ENCODE measurements at places on chromosomes 3 and 15. TPM values are rescaled to one million over a fixed set of nuclear protein-coding genes. Genes with fewer than 3 reads are reported as not detected.

The MLF1 gene
- total RNA-seq = 1.7 TPM

The APOD gene
- 0.30 TPM for total RNA-seq

The MUC20 gene
- 3.6 TPM for total RNA-seq

The SEMA3F gene
- total RNA-seq = 0.32 TPM

- DNase-seq = no peak
Observed at GRCh38 chr15:48978638-48979037, 14.9 kb upstream of the SHC4 start.

DNA sequence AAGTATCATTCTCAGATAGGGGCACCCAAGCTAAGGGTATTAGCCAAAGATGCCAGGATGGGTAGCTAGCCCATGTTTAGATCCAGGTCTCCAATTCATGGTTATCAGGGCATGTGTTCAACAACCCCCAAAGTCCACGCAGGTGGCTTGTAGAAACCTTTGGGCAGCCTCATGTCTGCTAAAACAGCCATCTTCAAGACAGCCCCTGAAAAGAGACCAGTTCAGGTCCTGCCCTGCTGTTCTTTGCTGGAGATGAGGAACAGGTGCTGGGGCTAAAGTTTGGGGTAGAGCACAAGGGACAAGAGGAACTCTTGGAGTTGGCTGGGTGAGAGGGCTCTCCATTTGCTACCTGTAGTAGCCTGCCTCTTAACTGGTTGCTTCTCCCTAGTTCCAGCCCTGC is 4.6 kb downstream of the PPM1M start:
- no peak for DNase-seq

DNA sequence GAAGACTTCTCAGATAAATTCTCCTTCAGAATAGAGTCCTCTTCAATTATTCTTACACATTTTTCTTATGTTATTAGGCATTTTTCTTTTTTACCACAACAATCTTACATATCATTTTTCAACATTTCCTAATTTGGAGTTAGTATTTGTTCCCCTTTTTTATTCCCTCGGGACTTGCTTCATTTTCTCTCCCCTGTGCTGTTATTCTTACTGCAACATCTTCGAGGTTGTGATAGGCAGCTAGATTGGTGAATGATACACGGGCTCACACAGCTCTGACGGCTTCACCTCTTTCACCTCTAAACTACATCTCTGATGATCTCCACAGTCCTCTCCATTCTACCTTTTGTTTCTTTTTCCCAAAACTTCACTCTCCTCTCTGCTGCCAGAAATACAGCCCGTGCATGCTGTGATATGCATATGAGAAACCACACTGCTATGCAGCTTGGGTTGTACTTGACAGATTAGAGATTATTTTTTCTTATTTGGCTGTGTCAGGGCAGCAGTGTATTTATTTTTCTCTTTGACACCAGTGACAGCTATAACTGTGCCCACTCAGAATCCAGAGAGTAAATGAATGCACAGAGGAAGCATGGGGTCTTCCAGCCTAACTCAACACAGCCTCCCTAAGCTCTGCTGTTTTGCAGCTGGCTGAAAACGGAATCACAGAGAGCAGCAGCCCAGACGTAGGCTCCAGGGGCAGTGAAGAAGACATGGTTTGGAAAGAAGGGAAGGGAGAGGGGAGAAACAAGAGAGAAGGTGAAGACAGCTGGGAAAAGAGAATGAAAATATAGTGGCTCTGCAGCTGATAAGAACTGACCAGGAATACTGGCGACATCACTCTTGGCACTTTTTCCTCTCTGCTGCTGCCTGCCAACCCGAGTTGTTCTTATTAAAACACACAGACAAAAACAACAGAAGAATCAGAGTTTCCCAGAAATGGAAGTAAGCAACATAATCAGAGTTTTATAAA is 61.8 kb downstream of the SLC9A9 start:
- DNase-seq = no peak

DNA sequence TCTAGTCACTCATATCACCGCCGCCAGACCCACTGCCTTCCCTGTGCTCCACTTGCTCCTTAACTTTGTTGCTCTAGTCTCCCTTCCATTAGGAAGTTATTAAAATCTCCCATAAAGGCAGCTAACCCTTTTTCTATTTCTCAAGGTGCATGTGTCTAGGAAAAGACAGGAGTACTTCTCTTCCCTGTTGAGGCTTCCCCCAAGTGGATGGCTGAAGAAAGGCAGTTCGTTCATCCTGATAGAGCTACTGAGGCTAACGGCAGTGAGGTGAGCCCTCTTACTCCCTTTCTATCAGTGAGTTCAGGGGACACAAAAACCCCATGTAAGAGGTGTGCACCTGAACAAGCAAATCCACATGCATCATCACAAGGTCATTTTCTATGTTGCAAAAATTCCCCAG is 397.8 kb downstream of the IGSF11 start:
- no peak for DNase-seq

- no peak for DNase-seq
Observed at GRCh38 chr3:197322149-197322548, 23.7 kb upstream of the DLG1 start.

DNA sequence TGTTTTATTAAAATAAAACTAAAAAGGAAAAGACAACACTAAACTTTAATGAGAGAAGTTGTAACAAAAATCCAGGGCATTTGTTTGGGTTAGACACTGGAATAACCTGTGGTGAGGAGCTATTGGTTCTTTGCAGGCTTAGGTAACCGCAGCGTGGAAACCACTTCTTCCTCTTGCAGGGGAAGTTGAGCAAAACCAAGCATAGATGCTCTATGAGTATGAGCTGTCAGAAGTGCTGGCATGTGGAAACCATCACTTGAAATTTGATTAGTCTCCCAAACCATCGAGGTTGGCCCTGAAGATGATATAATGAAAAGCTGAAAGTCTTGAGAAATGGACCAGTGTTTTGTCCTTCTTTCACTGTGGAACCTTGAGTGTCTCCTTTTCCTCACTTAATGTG is 127.1 kb upstream of the RBMS3 start:
- DNase-seq = no peak

GRCh38 chr3:188416041-188416440 is 262.1 kb downstream of the LPP start:
- no peak for DNase-seq

- no peak for DNase-seq
Observed at GRCh38 chr15:34116620-34117019, 14.7 kb downstream of the PGBD4 start.

DNA sequence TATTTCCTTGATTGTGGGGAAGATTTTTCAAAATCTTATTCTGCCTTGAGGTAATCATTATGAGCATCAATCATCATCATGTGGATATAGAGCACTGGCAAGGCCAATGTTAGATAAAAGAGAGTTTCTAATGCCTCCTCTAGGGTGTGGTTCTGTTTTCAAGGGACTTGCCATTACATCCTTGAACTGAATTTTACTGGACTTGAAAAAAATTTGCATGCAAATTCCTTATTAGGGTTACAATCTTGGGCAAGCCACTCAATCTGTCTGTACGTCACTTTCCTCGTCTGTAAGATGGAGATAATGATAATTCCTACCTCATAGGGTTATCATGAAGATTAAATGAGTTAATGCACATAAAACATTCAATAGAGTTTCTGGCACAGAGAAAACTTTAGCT is 156.2 kb upstream of the WNT5A start:
- DNase-seq = no peak

DNA sequence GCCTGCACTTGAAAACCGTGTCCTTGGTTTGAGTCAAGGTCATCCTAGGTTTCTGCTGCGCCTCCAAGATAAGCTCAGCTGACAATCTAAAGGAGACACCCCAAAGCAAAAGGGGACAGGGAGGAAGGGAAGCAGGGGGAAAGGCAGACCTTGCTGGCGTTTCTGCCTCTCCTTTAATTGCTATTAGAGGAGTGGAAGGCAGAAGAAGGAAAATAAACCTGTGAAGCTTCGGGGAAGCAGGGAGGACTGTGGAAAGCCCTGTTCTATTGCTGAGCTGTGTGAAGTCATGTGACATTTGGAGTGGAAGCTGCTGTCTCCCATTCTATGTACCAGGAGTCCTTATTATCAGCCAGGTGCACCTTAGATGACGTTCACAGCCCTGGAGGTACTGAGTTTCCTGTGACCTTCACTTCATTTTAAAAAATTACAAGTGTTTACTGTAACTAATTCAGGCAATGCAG is 21.5 kb upstream of the CHD2 start:
- DNase-seq = no peak

- no peak for DNase-seq
Observed at GRCh38 chr3:169295126-169295525, 368.4 kb downstream of the MECOM start.

GRCh38 chr3:20564966-20565365 is 379.0 kb upstream of the SGO1 start:
- no peak for DNase-seq

GRCh38 chr15:100779331-100780207 is 100.1 kb upstream of the ALDH1A3 start:
- DNase-seq = no peak

DNA sequence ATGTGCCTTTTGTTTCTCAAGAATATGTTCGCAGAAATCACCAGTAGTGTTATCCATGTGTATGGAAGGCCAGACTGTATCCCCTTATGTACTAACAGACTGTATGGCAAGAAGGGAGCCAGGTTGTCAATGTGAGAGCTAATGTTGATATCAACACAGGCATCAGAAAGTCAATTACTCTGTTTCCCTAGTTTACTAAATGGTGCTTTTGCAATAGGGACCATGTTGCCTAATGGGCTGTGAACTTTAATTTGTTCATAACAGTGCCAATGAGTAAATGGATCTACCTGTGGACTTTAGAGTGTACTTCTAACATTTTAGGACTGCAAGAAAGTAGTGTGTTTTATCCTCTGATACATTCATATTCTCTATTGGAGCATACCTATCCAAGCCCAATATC is 431.8 kb upstream of the TPRG1 start:
- DNase-seq = no peak

DNA sequence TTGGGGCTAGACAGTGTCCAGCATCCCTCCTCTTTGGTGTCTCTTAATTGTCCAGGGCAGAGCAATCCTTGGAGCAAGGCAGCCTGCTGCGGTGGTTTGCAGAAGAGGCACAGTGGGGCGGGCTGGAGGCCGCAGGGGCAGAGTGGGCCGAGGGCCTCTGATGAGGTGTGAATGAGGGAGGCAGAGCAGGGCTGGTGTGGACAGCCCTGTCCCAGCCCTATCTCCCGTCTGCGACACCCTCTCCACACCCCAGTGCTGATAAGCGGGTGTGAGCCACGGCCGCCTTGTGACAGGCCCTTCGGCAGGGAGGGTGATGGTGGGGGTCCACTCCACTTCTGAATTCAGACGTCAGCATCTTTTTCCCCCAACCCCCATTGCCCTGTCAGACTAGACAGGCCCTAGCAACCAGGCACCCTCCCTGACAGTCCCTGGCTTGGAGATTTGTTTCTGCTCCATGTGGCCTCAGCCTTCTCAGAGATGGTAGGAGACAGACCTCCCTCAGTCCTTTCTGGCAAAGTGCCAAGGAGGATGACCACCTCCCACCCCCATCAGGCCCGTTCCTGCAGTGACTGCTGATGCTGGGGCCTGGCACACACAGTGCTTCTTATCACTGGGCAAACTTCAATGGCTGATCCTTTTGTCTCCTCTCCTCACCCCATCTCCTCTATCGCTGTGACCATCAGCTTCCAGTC is 37.3 kb downstream of the EXOG start:
- no peak for DNase-seq

GRCh38 chr3:81974751-81975150 is 213.3 kb upstream of the GBE1 start:
- no peak for DNase-seq

DNA sequence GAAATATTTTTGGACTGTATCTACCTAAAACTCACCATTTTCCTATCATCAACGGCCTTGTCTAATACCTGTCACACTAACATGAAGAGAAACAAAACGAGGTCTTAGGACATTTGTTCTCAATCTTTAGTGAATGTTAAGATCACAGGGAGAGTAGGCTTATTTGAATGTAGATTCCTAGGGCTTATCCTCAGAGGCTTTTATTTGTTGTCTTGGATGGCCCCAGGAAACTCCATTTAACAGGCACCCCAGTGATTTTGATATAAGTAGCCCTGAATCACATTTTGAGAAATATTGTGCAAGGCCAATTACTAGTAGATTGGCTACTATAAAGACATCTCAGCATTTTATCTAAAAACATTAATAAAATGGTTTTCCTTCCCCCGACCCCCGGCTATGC is 367.4 kb downstream of the GAP43 start:
- no peak for DNase-seq

Measured in activated naive CD4-positive, alpha-beta T cell treated with anti-CD3 and anti-CD28 coated beads, Interleukin-2, amount 50 U/mL, for 72 hours (primary cell).